MM.1S (cell line): ENCODE measurements at places on chromosomes 16 and 17.
A peak's percentile ranks its signal among the peaks of the same experiment; 100 is the strongest.

DNA sequence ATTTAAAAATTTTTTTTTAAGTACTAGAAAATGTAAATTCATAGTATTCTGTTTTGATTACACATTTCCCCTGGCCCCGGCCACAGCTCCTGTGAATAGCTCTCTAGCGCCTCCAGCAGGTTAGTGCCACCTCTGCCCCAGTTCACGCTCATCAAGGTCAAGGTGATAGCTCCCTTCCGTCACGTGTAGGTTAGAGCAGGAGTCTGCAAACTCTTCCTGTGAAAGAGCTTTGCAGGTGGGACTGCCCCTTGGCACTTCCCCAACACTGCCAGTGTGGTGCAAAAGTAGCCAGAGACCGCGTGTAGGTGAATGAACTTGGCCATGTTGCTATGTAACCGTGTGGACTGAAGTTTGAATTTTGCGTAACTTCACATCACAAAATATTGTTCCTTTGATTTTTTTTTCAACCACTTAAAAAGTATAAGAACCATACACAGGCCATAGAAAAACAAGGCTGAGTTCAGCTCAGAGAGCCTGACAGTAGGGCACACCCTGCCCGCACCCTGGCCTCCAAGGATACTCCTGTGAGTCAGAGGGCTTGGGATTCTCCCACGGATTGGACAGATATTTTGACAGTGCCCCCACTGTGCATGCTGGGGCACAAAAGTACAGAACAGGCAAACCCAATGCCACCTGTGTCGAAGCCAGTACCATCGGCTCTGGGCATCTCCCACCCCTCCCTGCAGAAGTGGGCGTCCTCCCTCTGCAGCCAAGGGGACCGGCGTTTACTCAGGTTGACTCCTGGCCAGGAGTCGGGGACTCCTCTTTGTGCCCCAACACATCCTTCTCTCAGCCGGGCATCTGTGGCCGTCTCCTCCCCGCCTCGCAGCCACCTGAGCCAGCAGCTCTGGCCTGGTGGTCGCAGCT, 92.0 kb upstream of the CHMP6 start:
- H3K27ac ChIP-seq, result peak overlapping the region; percentile 99
- DNase-seq, result no peak
- no peak overlapping the region for H3K4me3 ChIP-seq
- no peaks in the 10 kb centered on the region for H3K27me3 ChIP-seq
- H3K4me1 ChIP-seq, result peaks cover 32% of the 10 kb centered on the region

- no peak overlapping the region for H3K27ac ChIP-seq
- DNase-seq, result no peak
- H3K27me3 ChIP-seq, result no peaks in the 10 kb centered on the region
- no peak overlapping the region for H3K4me3 ChIP-seq
- no peaks in the 10 kb centered on the region for H3K4me1 ChIP-seq
- H3K36me3 ChIP-seq, result no peaks in the 10 kb centered on the region
Observed at GRCh38 chr17:37083456-37083855, 134.7 kb downstream of the AATF start.

DNA sequence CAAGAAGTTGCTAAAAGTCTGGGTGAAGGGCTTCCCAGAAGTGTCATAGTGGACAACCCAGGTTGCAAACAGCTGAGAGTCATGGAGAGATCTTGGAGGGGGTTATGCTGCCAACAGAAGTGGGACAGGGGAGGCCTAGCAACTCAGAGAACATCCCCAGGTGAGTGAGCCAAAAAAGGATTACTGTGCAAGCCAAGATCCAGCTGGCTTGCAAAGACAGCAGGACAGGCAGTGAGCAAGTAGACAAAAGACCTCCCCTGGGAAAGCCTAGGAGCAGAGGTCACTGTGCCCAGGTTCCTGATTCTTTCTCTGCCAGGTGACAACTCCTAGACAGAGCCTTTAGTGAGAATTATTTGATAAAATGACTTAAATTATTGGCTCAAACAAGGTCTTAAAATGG, 9.5 kb upstream of the LONP2 start:
- no peak overlapping the region for H3K27ac ChIP-seq
- no peaks in the 10 kb centered on the region for H3K36me3 ChIP-seq
- DNase-seq, result no peak
- no peaks in the 10 kb centered on the region for H3K27me3 ChIP-seq
- no peaks in the 10 kb centered on the region for H3K4me1 ChIP-seq
- H3K4me3 ChIP-seq, result no peak overlapping the region

DNA sequence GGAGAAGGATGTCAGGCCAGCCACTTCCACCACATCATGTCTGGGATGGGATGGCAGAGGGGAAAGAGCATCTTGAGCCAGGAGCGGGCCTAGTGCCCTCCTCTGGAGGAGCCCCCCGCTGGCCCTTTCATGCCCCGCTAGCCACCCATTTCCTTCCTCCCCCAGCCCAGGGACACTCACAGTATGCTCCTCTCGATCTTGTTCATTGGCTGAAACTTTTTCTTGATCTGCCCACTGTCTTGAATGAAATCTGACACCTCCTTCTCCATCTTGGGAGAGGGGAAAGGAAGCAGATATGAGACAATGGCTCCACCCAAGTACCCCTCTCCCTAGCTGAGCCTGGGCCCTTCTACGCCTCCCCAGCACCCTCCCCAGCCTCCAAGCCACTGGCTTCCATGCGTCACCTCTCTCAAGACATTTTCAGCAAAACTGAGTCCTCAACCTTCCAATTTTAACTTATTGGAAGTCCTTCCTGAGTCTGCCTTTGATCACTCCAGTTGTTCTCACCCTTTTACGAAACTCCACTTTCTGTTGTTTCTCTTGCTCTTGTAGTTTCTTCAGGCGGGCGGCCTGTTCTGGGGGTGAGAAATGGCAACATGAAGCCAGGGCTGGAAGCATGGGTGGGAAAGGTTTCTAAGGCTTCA, 7.2 kb downstream of the SPAG7 start:
- DNase-seq, result no peak
- H3K36me3 ChIP-seq, result no peaks in the 10 kb centered on the region
- H3K4me3 ChIP-seq, result no peak overlapping the region
- H3K27ac ChIP-seq, result no peak overlapping the region

GRCh38 chr16:8915722-8916301, 33.7 kb downstream of the LITAFD start:
- peaks cover 35% of the 10 kb centered on the region for H3K36me3 ChIP-seq
- no peak overlapping the region for H3K27ac ChIP-seq
- H3K4me3 ChIP-seq, result no peak overlapping the region
- no peak for DNase-seq
- H3K27me3 ChIP-seq, result no peaks in the 10 kb centered on the region

GRCh38 chr16:7025616-7026190, 306.9 kb upstream of the RBFOX1 start:
- no peaks in the 10 kb centered on the region for H3K36me3 ChIP-seq
- no peaks in the 10 kb centered on the region for H3K27me3 ChIP-seq
- no peak overlapping the region for H3K27ac ChIP-seq
- no peak overlapping the region for H3K4me3 ChIP-seq

GRCh38 chr17:65797809-65798208, 236.4 kb upstream of the AXIN2 start:
- no peaks in the 10 kb centered on the region for H3K36me3 ChIP-seq
- no peak for DNase-seq
- no peak overlapping the region for H3K27ac ChIP-seq
- H3K4me1 ChIP-seq, result no peaks in the 10 kb centered on the region
- H3K4me3 ChIP-seq, result no peak overlapping the region
- no peaks in the 10 kb centered on the region for H3K27me3 ChIP-seq

GRCh38 chr17:17372856-17373520, 69.8 kb downstream of the NT5M start:
- no peaks in the 10 kb centered on the region for H3K27me3 ChIP-seq
- H3K4me1 ChIP-seq, result no peaks in the 10 kb centered on the region
- H3K27ac ChIP-seq, result no peak overlapping the region
- H3K4me3 ChIP-seq, result no peak overlapping the region
- H3K36me3 ChIP-seq, result no peaks in the 10 kb centered on the region

DNA sequence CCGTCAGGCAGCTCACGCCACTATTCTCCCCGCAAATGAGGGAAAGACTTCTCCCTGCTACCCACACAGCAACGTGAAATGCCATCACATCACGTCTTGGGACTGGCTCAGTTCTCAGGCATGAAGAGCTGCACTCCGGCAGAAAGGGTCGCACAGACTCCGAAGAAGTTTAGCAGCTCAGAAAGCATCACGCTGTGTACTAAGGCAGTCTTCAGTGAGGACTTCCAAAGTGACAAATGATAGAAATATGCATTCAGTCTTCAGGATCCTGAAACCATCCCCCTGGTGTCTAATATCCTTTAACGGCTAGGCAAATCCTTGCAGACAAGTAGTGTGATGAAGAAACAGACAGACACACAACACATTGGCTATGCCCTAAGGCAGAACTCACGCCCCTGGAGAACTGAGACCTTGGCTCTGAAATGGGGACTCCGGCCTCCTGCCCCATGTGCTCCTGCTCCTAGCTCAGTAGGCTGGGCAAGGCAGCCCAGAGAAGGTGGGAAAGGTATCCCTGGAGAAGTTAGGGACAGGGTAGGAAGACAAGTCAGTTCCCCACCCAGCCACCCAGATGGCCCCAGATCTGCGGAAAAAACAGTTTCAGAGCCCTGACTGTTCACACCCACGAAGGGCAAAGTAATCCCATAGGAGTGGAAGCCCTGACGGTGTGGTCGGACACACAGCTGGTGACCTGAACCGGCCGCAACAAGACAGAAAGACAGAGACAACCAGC, 1.6 kb downstream of the XYLT1 start:
- peak overlapping the region; percentile 18 for H3K27ac ChIP-seq
- peak overlapping the region; percentile 66 for H3K4me3 ChIP-seq
- H3K4me1 ChIP-seq, result peaks cover 8% of the 10 kb centered on the region; the same call in 1 of the 2 replicates
- H3K36me3 ChIP-seq, result no peaks in the 10 kb centered on the region

DNA sequence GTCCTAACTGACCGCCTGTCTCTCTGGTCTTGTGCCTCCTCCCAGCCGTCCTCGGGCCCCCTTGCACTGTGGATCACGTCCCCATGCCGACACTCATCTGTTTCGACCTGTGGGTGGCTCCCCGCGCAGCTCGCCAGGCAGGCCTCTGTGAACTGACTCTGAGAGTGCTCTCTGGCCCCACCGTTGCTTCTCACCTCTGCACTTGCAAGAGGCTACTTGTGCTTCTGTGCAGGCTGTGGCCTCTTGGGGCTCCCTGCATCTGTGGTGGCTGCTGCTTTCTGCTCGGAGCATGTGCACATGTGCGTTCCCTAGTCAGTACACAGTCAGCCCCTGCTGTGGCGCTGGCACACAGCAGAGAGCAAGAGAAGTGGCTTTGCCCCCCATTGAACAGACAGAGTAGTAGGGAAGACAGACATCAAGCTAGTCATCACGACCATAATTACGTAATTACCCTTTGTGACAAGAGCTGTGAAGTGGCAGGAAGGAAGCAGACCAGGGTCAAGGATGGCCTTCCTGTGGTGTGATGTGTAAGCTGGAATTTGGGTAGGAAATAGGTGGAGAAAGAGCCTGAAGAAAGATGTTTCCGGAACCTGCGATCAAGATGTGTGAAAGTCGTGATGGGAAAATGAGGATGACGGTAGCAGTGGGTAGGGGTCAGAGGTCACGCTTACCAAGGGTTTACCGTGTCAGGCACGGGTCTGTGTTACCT, 256.0 kb upstream of the CACNG5 start:
- no peaks in the 10 kb centered on the region for H3K36me3 ChIP-seq
- no peaks in the 10 kb centered on the region for H3K27me3 ChIP-seq
- no peak overlapping the region for H3K4me3 ChIP-seq
- DNase-seq, result no peak
- H3K4me1 ChIP-seq, result no peaks in the 10 kb centered on the region

- peaks cover 3% of the 10 kb centered on the region; the same call in 1 of the 2 replicates for H3K4me1 ChIP-seq
- H3K27ac ChIP-seq, result no peak overlapping the region
- H3K36me3 ChIP-seq, result no peaks in the 10 kb centered on the region
- no peak overlapping the region for H3K4me3 ChIP-seq
- no peaks in the 10 kb centered on the region; the same call in 1 of the 2 replicates for H3K27me3 ChIP-seq
Observed at GRCh38 chr16:90078579-90078895, 1.4 kb upstream of the PRDM7 start.

GRCh38 chr17:61904094-61904710, 23.6 kb downstream of the INTS2 start:
- H3K4me1 ChIP-seq, result no peaks in the 10 kb centered on the region
- no peaks in the 10 kb centered on the region for H3K27me3 ChIP-seq
- H3K4me3 ChIP-seq, result peak overlapping the region; percentile 30

GRCh38 chr17:61704935-61705449, 114.0 kb upstream of the NACA2 start:
- no peaks in the 10 kb centered on the region for H3K27me3 ChIP-seq
- no peaks in the 10 kb centered on the region; the same call in 1 of the 2 replicates for H3K36me3 ChIP-seq
- no peak for DNase-seq
- H3K27ac ChIP-seq, result no peak overlapping the region
- no peaks in the 10 kb centered on the region for H3K4me1 ChIP-seq

DNA sequence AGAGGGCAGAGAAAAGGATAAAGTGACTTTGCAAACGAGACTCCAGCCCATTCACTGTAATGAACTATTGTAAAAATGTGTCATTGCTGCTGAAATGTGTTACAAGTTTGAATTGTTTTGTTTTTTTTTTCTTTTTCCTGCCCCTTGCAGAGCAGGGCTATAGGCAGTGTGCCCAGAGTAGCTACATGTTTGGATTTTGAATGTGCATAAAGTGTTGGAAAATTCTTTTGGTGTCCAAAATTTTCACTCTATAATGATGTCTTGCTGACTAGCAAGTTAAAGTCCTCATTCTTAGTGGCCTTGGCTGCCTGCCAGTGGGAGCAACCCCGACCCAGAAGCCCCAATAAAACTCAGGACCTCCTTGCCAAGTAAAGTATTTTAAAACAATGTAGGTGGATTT, 66.5 kb downstream of the IGF2BP1 start:
- H3K4me3 ChIP-seq, result no peak overlapping the region
- H3K4me1 ChIP-seq, result no peaks in the 10 kb centered on the region
- H3K27me3 ChIP-seq, result peaks cover 4% of the 10 kb centered on the region

DNA sequence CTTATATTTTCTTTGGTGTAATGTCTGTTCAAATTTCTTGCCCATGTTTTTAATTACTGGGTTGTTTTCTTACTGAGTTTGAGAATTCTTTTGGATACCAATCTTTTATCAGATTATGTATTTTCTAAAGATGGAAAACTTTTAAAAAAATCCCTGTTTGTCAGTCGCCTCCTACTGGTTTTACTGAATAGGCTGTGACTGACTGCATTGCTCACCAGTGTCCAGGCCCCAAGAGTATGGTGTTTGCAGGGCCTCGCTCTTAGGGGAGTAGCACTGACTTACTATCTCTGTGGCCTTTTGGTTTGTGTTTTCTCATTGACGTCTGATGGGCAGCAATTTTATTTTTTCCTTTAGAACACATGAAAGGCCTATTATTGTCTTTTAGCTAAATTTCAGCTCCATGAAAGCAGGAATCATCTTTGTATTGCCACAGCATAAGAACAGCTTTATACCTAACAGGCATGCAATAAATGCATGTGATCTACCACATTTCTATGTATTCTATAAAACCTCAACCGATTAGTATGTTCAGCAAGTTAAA, 188.4 kb downstream of the AATF start:
- H3K4me1 ChIP-seq, result no peaks in the 10 kb centered on the region
- H3K36me3 ChIP-seq, result no peaks in the 10 kb centered on the region
- no peak overlapping the region for H3K4me3 ChIP-seq
- DNase-seq, result no peak

GRCh38 chr16:86241681-86242080, 268.6 kb upstream of the FOXF1 start:
- peaks cover 13% of the 10 kb centered on the region for H3K27me3 ChIP-seq
- H3K4me1 ChIP-seq, result no peaks in the 10 kb centered on the region
- no peak overlapping the region for H3K27ac ChIP-seq
- DNase-seq, result no peak
- H3K36me3 ChIP-seq, result no peaks in the 10 kb centered on the region
